Kidney (tissue), 22 donors: ENCODE measurements at places on chromosomes 3 and 15. TPM values are rescaled to one million over a fixed set of nuclear protein-coding genes. Genes with fewer than 3 reads are reported as not detected.

MYRIP gene
- 6.6 TPM for total RNA-seq

CLDN18 gene
- total RNA-seq: not detected

GOLGA8M gene
- total RNA-seq: 4.9 TPM

OIP5 gene
- 0.94 TPM for total RNA-seq

TGM4 gene
- not detected for total RNA-seq

STAB1 gene
- total RNA-seq: 379 TPM

DUOXA2 gene
- not detected for total RNA-seq

MIX23 gene
- total RNA-seq: 27.9 TPM

GNAT1 gene
- not detected for total RNA-seq

CLRN1 gene
- not detected for total RNA-seq

IL20RB gene
- 0.79 TPM for total RNA-seq

USP13 gene
- 9.0 TPM for total RNA-seq

GABRR3 gene
- total RNA-seq: not detected

HRG gene
- total RNA-seq: 0.35 TPM

HDAC11 gene
- 28.3 TPM for total RNA-seq

KNG1 gene
- total RNA-seq: 8.7 TPM

MBD4 gene
- total RNA-seq: 35.1 TPM

ARHGAP11A gene
- 4.6 TPM for total RNA-seq

SLC28A2 gene
- total RNA-seq: not detected
